ENCODE measurements at places on chromosomes 3 and 15. TPM values are rescaled to one million over a fixed set of nuclear protein-coding genes. Genes with fewer than 3 reads are reported as not detected.
A peak's percentile ranks its signal among the peaks of the same experiment; 100 is the strongest.

DNA sequence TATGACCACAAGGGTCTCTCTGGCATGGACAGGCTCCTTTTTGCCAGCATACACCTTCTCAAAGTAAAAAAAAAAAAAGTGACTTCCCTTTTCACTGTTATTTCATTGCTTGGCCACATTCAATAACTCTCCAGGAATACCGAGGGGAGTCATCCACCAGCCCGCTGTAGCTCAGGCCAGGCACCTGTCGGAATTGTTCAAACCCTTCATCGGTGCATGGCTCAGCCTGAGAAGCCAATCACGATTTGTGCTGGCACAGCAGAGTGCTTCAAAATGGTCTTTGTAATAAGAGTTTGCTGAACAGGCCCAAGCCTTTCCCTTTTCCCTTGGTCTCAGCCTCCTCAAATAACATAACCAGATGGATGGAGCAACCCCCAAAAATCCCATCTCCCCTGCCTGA lies 145.4 kb downstream of the PDZRN3 start:
- no peak for DNase-seq

The PIK3R4 gene
- total RNA-seq: 27.1 TPM

GRCh38 chr3:105322570-105323273 lies 44.0 kb upstream of the ALCAM start:
- DNase-seq: no peak

GRCh38 chr3:71146673-71147072 lies 436.9 kb downstream of the FOXP1 start:
- no peak for DNase-seq

GRCh38 chr3:149964291-149964690 lies 6.4 kb downstream of the PFN2 start:
- no peak for DNase-seq

DNA sequence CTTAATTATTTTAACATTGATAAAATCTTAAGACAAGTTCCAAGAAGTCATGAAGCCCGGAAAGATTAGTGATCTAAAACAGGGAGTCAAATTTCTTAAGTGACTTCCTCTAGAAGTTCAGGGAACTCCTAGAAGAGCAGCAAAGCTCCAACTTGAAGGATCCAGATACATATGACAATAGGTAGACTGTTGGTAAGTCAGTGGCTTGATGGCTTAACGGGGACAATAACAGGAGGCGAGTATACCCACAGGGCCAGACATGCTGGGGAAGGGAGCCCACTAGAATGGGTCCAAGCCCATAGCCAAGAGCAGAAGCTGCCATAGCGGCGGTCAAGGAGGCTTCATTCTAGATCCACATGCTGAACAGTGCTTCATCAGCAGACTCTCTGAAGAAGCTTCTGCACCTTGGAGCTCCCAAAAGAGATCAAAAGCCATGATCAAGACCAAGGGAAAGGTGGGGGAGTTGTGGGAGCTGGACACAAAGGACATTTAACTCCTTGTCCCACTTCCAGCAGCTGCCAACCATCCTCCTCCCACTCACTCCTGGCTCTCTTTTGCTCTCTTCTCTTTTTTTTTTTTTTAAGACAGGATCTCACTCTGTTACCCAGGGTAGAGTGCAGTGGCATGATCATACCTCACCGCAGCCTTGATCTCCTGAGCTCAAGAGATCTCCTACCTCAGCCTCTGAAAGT lies 10.2 kb upstream of the CA12 start:
- DNase-seq: no peak

The FETUB gene
- not detected for total RNA-seq

The TRIM59 gene
- 22.0 TPM for total RNA-seq

- no peak for DNase-seq
Observed at GRCh38 chr15:78790027-78790426, 21.2 kb downstream of the ADAMTS7 start.

- DNase-seq: no peak
Observed at GRCh38 chr3:115632026-115632425, 8.7 kb downstream of the GAP43 start.

The NLGN1 gene
- total RNA-seq: not detected

- DNase-seq: no peak
Observed at GRCh38 chr15:50206020-50206419, 24.0 kb downstream of the SLC27A2 start.

The KNL1 gene
- total RNA-seq: 3.7 TPM

The COL7A1 gene
- 3.3 TPM for total RNA-seq

GRCh38 chr15:33797651-33798050 lies 170.6 kb upstream of the CHRM5 start:
- no peak for DNase-seq

The TPRG1 gene
- total RNA-seq: 0.41 TPM

GRCh38 chr15:85652457-85652856 lies 142.3 kb downstream of the KLHL25 start:
- DNase-seq: no peak

GRCh38 chr3:33795131-33795530 lies 3.3 kb upstream of the PDCD6IP start:
- DNase-seq: no peak

The CCDC13 gene
- total RNA-seq: 2.5 TPM

- no peak for DNase-seq
Observed at GRCh38 chr15:26771578-26772153, 1.2 kb downstream of the GABRB3 start.

DNA sequence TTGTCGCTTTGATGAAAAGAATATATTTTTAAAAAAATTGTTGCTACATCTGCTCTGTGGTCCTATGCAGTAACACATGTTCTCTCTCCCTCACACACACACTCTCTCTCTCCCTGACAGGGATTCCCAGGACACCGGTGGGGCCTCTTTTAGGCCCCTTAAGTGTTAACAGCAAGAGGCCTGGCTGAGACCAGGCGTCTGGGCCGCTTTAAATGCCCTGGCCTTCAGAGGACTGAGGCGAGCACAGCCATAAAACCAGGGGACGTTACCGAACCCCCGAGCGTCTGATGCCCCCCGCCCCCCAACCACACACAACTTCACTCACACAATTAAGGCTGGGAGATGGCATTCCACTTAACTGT lies 1.7 kb downstream of the BNC1 start:
- no peak for DNase-seq

DNA sequence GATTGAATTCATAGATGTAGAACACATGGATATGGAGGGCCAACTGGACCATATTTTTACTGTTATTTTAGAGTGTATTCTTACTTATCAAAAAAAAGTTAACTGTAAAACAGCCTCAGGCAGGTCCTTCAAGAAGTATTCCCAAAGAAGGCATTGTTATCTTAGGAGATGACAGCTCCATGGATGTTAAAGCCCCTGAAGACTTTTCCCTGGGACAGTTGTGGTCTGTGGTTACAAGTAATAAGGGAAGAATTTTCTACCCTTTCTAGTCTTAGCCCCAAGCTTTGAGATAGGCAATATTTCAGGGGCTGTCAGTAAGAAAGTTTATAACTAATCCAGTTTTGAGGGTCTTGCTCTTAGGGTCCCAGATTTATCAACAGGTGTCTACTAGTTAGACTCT lies 62.5 kb downstream of the LRRC49 start:
- DNase-seq: no peak

The NR1I2 gene
- 0.73 TPM for total RNA-seq

DNA sequence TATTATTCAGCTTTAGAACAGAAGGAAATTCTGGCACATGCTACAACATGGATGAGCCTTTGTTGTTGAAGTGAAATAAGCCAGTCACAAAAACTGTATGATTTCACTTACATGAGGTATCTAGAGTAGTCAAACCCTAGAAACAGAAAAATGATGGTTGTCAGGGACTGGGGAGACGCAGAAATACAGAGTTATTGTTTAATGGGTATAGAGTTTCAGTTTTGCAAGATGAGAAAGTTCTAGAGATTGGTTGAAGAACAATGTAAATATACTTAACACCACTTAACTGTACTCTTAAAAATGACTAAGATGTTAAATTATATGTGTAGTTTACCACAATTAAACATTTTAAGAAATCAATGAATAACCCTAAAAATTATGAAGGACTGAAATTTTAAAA lies 15.8 kb downstream of the SPTSSB start:
- DNase-seq: no peak

GRCh38 chr3:194857469-194858113 lies 171.9 kb downstream of the FAM43A start:
- no peak for DNase-seq

DNA sequence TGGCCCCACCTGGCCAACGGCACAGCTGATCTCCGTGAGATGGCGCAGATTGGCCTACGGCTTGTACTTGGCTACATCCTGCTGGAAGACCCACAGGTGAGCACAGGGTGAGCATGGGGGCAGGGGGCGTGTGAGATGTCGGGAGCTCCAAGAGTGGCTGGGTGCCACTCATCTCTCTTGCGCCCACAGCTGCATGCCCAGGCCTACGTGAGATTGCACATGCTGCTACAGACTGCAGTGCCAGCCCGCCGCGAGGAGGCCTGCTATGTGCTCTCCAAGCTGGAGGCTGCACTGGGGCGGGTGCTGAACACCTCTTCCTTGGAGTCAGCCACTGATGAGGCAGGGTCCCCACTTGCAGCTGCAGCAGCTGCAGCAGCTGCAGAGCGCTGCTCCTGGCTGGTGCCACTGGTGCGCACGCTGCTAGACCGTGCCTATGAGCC lies 22.3 kb downstream of the NBEAL2 start:
- DNase-seq: no peak

The MASP1 gene
- not detected for total RNA-seq

- no peak for DNase-seq
Observed at GRCh38 chr3:123336001-123336400, 112.9 kb downstream of the ADCY5 start.

- DNase-seq: no peak
Observed at GRCh38 chr3:149621218-149622005, 36.4 kb downstream of the WWTR1 start.

GRCh38 chr15:39139431-39140059 lies 441.3 kb upstream of the THBS1 start:
- DNase-seq: no peak

DNA sequence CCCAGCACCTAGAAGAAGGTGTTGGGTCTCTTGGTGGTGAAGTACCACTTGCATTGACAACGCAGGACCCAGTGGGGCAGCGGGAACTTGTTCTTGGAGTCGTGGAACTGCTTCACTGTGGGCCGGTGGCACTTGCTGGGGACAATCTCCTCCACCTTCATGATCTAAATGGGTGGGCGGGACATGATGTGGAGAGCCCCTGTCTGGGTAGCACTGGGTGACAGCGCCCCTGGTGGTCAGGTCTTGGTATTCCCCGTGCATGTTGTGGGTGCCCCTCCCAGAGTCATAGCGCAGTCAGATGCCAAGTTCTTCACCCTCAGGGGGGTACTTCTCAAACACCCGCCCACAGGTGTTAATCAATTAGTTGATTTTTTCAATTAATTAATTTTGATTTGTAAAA lies 60.2 kb downstream of the AGBL1 start:
- DNase-seq: no peak

DNA sequence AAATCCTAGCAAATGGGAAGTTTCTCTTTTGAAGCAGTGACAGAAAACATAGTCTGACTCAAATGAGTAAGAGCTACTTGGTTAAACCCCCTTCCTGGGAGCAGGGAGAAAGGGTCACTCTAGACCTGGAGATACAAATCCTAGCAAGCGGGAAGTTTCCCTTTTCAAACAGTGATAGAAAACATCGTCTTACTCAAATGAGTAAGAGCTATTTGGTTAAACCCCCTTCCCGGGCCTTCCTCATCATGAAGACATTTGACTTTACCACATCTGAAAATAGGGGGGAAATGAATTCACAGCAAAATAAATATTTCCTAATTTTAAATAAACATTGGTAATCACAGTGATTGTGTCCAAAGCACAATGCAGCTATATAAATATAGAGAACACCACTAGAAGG lies 79.2 kb downstream of the FOXB1 start:
- DNase-seq: no peak

DNA sequence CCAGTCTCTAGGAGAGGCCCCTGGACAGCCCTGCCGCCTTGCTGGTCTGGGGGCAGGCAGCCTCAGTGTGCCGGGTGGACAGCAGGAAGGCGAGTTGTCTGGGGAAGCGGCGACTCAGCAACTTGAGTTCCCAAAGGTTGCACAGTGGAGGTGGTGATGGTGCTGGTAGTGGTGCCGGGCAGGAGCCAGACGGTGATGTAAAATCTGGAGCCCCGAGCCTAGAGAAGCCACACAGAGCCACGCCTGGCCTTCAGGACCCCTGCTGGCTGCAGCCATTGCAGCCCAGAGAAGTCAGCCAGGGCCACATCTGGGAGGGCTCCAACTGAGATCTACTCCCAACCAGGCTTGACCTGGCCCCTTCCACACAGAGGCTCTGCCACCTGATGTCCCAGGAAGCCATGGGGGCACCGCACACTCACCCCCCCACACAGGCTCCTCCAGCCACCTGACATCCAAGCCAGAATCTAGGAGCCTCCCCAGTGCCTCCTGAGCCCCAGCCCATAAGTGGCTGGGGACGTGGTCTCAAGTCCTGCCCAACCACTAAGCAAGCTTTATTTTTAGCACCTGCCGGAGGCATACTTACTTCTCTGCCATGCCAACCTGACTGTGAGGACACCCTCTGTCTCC lies 8.8 kb downstream of the C3orf22 start:
- DNase-seq: peak; percentile 0

- no peak for DNase-seq
Observed at GRCh38 chr3:123693584-123694190, 108.8 kb upstream of the HACD2 start.

GRCh38 chr3:195892105-195893043 lies 16.0 kb downstream of the TNK2 start:
- no peak for DNase-seq

DNA sequence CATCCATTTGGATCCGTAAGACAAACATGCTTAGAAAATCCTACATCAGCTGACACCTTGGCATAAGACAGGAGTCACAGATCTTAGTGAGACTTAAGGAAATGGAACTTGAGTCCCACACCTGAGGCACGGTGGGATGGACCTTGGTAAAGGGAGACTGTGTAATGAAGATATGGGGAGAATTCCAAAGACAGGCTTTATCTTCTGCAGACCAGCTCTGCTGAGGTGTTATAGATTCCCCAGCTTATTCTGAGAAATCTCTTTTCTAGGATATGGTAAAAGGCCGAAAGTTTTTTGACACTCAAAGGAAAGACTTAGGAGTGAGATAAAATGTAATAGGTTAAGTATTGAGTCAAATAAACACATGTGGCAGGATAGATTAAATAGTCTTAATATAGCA lies 8.3 kb upstream of the MTMR10 start:
- no peak for DNase-seq

The CYP1A2 gene
- not detected for total RNA-seq

GRCh38 chr15:99310745-99311144 lies 59.5 kb downstream of the LRRC28 start:
- no peak for DNase-seq

DNA sequence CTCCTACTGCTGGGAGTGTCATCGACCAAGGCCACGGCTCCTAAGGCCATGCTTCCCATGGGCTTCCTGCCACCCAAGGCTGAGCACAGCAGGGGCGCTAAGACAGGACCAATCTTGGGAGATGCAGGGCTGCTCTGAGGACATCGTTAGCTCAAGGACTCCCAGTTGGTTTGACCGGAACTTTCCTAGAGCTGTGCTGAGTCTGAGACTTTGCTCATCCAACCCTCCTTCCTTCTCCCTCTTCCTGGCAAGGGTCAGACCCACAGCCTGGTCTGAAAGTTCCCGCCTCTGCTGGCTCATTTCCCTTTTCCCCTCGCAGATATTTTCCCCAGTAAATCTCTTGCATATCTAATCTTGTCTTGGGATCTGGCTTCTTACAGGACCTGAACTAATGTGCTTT lies 57.2 kb downstream of the EPHB3 start:
- DNase-seq: no peak

The MORC1 gene
- not detected for total RNA-seq
